Neural crest cell (in vitro differentiated cells): ENCODE measurements at places on chromosomes 1 and 21. TPM values are rescaled to one million over a fixed set of nuclear protein-coding genes. Genes with fewer than 3 reads are reported as not detected.

TSSK3 gene
- 2.2 and 2.7 TPM in 2 replicates for total RNA-seq

DNA sequence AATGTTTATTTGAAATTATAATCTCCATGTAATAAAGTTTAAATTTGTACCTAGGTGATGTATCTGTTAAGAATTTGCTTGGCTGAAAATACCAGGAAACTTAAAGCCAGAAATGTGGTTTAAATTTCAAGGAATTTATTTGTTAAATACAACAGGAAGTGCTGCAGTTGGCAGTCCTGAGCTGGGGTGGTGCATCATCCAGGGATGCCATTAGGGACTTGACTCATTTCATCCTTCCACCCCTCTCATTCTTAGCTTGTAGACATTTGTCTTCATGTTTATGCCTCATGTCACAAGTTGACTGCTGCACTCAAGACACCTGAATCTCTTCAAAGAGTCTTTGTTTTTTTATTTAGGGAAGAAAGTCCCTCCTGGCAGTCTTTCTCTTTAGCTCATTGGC is 175.9 kb downstream of the LHX8 start:
- DNase-seq = no peak
- no peaks in the 10 kb centered on the region for H3K36me3 ChIP-seq
- H3K4me3 ChIP-seq = no peak overlapping the region
- H3K27me3 ChIP-seq = no peaks in the 10 kb centered on the region
- peaks cover 26% of the 10 kb centered on the region for H3K4me1 ChIP-seq
- H3K27ac ChIP-seq = no peak overlapping the region

LRRC39 gene
- 1.3 and 1.4 TPM in 2 replicates for total RNA-seq

RC3H1 gene
- 35.1 and 35.2 TPM in 2 replicates for total RNA-seq
